Activated naive CD4-positive, alpha-beta T cell treated with anti-CD3 and anti-CD28 coated beads, Interleukin-2, amount 50 U/mL, for 16 hours (primary cell): ENCODE measurements at places on chromosomes 2 and 18.

DNA sequence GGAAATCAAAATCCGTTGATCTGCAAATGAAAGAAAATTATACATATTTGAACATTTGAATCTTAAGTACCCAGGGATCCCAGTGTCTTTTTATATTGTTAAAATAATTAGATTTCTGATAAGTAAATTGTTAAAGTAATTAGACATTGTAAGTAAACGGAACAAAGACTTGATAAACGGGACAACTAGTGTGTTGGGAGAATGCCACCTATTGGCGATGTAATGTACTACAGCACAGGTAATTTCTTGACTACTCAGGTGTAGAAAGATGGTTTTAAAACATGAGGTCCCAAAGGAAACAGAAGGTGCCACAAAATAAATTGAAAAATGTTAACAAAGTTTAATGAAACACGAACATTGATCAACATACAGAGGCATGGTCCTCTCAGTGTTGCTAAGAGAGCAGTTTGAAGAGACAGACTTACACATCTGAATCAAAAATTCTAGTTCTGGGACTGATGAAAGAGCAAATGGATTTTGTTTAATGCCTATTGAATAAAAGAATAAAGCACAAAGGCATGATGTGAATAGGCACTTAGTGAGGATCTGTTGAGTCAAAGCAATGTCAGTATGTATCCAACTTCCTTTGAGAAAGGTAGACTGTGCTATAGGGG lies 103.4 kb upstream of the RASGRP3 start:
- DNase-seq = no peak

GRCh38 chr18:28003451-28003850 lies 173.5 kb downstream of the CDH2 start:
- DNase-seq = no peak

GRCh38 chr2:240500561-240501423 lies 57.0 kb downstream of the ANKMY1 start:
- no peak for DNase-seq

DNA sequence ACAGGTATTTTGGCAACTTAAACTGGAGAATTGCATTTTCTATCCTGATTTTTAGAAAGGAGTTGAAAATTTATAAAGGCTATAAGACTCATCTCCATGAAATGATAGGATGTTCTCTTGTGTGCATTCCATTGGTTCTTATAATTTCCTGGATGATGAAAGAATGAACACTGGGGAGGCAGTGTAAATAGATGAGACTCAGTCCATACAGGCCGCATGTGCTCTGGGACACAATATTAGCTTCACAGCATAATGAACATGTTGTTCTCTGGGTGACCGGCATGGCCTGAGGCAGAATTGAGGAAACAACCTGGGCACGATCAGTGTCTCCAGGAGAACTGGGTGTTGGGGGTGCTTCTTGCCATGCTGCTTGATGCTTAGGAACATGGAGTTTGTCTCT lies 38.8 kb downstream of the AOX1 start:
- DNase-seq = no peak

DNA sequence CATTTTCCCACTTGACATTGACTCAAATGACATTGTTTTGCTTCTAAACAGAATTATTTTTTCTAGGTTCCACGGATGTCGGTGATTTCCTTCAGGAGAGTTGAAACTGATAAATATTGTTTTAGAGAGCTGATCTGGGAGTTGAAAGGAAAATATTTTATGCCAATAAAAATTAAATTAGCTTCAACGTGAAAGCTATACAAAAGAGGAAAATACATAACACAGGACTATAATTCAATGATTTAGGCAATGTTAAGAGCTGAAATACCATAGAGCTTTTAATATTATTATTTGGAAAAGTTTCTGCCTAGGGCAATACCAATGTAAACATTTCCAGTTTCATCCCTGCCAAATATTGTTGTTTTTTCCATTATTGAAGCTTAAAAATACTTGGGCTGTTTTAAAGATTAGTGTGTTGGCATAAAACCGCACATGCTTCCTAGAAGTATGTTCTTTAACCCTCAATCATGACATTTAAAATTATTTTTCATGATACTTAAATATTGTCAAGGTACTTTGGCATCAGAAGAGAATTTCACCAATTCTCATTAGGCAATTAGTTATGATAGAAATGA lies 18.6 kb upstream of the PDE1A start:
- DNase-seq = no peak

DNA sequence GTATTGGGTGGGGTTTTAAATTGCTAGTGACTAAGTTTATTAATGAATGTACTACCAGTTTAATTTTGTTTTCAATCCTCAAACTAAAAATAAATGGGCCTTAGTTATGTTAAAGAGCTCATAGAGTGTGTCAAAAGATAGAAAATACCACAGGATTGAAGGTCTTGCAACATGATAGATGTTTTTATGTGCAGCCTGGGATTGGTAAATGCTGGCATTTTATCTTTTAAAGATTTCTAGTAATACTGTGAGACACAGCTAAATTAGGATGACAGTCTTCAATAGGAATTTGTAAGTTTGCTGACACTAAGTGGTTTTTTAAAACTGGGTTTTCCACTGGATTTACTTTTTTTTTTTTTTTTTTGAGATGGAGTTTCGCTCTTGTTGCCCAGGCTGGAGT lies 122.3 kb downstream of the HAUS1 start:
- no peak for DNase-seq

DNA sequence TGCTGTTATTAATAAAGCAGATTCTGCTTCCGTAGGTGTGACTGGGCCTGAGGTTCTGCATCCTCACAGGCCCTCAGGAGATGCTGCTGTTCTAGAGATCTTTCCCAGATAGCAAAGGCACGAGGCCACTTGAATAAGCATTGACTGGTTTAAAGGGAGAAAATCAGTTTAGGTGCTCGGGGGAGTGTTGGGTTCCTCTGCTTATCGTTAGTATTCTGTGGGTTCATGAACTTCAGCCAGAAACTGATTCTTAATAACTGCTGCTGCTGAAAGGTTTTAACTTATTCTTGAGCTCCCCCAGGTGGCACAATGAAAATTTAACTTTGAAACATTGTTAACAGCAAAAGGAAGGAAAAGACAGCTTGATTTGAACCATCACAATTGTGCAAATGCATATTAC lies 56.9 kb downstream of the ITGA6 start:
- DNase-seq = no peak

- DNase-seq = no peak
Observed at GRCh38 chr2:172513524-172513900, 42.4 kb upstream of the PDK1 start.

GRCh38 chr18:32301976-32302743 lies 112.3 kb downstream of the MEP1B start:
- DNase-seq = no peak

- no peak for DNase-seq
Observed at GRCh38 chr2:177670791-177671535, 278.4 kb downstream of the AGPS start.

DNA sequence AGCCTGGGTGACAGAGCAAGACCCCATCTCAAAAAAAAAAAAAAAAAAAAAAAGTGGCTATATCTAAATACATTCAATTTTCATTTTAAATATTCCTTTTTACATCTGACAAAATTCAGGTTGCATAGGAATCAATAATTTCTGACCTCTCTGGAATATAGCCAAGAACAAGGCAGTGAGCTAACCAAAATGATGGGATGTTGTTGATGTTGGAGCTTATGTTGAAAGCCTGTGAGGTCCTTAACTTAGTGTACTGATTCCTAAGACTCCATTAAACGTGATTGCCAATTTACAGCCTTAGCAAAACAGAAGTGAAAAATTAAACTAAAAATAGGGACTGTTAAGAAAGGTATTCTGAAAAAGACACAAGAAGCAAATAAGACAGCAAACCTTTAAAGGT lies 109.6 kb downstream of the MEP1B start:
- no peak for DNase-seq

- DNase-seq = no peak
Observed at GRCh38 chr2:130828461-130828860, 8.3 kb upstream of the ARHGEF4 start.

DNA sequence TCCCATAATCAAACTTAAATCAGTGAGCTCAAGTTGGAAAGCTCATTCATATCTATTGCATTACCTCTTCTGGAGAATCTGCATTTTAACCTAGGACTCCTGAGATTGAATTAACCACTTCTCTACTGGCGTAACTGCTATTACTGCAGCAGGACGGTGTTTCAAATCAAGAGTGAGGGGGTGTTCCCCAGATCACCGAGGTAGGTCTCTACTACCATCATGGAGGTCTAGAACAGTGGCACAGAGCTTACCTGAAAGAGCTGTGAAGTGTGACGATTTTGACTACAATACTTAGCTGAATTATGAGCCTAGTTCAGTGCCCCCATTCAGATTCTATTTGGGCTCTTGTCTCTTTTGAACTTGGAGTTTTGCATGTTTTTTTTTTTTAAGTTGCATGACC lies 119.5 kb downstream of the POLE4 start:
- no peak for DNase-seq

GRCh38 chr18:39380866-39381265 lies 1815.3 kb upstream of the CELF4 start:
- no peak for DNase-seq

DNA sequence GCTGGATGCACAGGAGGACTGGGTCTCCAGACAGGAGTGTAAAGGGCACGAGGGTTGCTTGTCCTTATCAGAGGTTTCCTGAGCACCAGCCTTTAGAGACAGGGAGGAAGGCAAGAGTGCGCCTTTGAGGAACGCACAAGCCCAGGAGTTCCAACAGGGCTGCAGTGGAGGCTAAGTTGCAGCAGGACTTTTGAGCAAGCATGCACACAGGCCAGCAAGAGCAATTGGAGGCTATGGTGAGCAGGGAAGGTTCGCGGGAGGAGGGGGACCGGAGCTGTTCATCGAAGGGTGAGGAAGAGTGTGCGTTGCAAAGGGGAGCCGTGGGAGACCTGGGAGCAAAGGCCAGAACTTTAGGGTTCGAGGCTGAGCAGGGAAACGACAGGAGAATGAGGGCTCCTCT lies 2.2 kb upstream of the ATOH8 start:
- DNase-seq = no peak
